ENCODE measurements at places on chromosomes 1 and 21.

DNA sequence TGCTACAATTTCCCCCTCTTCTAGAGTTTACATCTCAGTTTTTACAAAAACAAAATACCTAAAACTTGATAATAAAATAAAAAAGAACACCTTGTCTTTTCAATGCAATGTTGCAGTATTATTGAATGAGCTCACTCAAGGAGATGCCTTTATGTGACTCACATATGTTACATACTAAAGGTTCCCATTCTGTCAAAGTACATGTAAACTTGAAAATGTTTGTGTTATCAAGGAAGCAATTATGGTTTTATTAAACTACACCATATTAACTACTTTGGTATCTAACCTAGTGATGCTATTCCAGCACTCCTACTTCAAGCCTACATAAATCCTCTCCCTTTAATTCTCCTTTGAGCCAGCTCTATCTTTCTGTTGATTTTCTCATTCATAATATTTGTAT is 658.3 kb downstream of the PTPRC start:
- DNase-seq: no peak

GRCh38 chr1:14332158-14332557 is 266.3 kb upstream of the KAZN start:
- no peak for DNase-seq

GRCh38 chr1:64811131-64811530 is 66.3 kb downstream of the RAVER2 start:
- no peak for DNase-seq

- no peak for DNase-seq
Measured at GRCh38 chr1:78284354-78284753, 206.4 kb upstream of the PTGFR start.

DNA sequence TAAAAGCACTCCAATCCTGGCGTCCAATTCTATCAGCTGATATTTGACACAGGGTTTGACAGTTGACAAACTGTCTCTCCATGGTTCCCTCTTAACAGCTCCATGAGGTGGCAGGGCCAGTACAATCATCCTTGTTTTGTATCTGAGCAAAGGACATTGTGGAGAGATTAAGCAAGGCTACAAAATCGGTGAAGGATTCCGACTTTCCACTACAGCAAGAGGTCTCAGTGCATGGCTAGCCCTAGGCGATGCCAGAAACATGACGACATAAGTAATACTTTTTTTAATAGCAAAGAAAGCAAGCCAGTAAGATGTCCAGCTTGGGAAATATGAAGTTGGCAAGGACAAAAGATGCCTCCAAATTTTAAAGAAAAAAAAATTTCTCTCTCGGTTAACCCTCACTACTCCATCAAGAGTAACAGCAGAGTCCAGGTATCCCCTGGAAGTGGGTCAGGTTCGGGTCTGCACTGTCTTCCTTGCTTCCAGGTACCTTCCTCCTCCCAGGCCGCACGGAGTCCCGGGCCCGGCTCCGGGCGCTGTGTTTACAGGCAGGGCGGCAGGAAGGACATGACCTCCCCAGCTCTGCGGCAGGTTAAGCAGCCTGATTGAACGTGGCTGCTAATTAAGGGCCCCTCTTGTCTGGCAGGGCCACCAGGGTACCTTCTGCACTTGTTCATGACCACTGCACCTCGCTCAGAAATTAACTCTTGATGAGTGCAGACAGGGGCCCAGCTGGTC is 106.1 kb downstream of the SIM2 start:
- no peak for DNase-seq

- DNase-seq: no peak
Measured at GRCh38 chr1:23524716-23525401, 6.2 kb downstream of the E2F2 start.

DNA sequence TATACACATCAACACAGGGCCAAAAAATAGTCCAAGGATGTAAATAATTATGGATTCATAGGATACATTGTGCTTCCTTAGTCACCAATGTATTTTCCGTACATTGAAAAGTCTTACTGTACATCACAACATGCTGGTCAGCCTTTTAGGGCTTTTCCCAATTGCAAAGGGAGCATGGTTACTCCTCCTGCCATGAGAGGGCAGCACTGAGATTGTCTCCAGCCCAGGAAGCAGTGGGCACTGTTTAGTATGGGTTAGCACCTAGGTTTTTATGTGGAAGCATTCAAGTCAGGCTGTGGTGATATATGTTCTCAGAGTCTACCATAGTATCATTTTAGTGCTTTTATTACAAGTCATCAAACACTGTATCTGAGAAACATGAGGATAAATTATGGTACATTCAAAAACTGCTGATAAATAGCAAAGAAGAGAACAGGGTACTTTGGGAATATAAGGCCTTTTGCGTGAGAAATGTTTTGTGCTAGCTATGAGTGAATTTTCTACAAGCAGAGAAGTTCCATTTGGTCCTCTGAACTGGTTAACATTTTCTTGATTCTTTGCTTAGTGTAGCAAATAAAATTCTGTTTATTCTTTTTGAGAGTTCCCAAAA is 34.0 kb downstream of the ST6GALNAC5 start:
- DNase-seq: peak; percentile 31

GRCh38 chr1:164625004-164625617 is 66.1 kb downstream of the PBX1 start:
- DNase-seq: no peak

DNA sequence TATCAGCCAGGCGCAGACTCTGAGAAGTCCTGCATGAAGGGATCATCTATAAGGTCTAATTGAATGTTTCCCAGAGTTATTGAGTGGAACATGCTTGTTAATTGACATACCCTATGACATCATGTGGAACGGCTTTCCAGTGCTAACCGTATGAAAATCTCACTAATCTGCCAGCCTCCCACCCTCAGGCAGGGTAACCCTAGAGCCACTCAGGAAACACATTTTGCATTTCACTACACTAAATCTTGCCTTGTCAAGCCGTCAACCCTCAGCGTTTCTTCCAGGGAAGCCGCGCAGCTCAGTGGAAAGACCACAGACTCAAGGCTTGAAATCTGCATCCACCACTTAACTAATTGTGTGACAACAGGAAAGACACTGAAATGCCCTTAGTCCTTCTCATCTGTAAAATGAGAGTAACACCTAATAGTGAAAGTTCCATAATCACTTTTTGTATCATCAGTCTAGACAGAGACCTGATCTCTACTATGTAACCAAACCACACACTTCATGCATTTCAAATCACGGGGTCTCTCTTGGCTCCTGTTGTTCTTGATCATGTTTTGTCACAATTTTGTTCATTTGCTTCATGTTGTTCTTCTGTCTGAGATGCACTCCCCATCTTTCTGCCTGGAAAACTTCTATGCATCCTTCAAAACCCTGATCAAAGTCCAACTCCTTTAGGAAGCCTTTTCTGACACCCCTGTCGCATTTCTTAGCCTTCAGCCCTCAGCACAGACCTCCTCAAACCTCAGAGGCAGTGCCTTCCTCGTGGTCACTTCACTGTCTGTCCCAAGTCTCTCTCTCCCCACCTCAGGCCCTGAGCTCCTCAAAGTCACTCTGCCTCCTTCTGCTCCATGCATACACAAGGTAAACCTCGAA is 246.5 kb downstream of the TOMM20 start:
- no peak for DNase-seq

DNA sequence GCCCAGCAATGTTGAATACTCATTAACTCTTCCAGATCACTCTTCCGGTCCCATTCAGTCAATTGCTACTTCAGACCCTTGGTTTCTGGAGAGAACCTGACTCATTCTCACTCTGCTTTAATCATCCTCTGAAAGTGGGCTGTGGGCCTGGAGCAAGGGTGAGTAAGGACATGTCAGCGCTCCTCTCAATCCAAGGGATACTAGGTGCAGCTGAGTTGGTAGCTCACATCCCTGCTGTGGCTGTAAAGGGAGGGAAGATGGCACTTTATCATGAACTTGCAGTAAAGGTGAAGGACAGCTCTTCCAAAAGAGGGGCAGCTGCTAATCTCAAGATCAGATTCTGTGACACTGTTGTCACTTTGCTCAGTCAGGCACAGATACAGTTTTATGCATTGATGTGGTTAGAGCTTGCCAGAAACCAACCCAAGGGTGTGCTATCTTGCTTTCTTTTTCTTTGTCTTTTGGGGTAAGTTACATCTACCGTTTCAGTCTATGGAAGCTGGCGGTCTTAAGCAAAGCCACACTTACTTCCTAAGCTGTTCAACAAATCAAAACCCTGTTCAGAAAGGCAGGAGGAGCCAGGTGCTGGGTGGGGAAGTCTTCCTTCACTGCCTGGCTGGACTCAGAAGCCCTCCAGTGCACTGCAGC is 26.5 kb upstream of the NTPCR start:
- no peak for DNase-seq

All from hepatic stellate cell (primary cell).